ENCODE measurements at places on chromosomes 12 and 14.

GRCh38 chr12:123028475-123028874 is 48.0 kb downstream of the ARL6IP4 start:
- DNase-seq, result no peak

GRCh38 chr14:58969951-58970751 is 218.3 kb upstream of the DAAM1 start:
- no peak for DNase-seq

- no peak for DNase-seq
Measured at GRCh38 chr12:103645202-103645601, 58.1 kb downstream of the STAB2 start.

GRCh38 chr12:111467092-111467856 is 61.6 kb downstream of the SH2B3 start:
- no peak for DNase-seq

- DNase-seq, result no peak
Measured at GRCh38 chr14:75175677-75176141, 703 bp downstream of the TMED10 start.

DNA sequence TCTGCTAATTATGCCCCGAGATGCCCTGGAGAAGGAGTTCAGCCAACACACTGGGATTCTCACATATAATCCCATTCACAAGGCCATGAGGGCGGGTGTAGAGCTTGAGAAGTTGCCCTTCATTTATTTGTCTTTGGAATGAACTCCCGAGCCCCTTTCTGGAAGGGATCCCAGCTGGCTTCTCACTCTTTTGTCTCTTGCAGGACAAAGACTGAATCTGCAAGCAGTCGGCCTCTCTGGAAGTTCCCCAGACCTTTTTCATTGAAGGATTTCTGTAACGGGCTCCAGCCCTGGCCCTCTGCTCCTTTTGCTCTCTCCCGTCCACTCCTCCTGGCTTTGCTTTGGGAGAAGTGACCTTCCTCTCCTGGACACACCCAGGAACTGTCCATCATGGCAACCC is 163.3 kb upstream of the SFSWAP start:
- no peak for DNase-seq

- no peak for DNase-seq
Measured at GRCh38 chr12:120855823-120856588, 48.2 kb downstream of the SPPL3 start.

DNA sequence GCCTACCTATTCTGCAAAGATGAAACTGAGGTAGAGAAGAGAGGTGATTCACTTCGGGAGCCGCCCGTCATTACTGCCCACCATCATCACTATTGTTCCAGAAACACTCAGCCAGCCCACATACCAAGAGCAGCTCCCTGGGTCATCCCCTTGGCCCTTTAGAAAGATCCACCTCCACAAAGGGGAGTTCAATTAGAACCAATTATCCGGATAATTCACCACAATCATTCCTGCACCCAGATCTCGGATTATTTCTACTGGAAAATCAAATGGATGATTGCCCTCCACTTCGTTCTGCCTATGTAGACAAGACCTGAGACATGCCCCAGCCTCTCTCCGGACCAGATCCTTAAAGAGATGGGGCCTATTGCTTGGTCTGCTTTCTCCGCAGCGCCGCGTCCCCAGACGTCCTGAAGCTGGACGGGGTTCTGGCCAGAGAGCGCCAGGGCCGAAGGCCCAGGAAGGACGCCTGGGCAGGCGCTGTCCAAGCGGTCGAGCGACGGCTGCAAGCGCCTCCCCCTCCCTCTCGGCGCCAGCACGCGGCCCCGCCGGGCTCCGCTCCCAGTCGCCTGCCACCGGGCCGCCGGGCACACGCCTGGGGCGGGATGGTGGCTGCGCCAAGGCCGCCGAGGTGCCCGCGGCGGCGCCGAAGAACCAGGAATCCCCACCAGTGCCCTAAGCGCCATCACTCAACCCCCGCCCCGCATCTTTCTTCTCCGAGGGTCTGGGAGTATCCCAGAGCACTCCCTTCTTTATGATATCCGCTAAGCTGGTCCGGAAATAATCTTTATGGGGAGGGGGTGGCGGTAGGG is 1.3 kb upstream of the ASCL1 start:
- DNase-seq, result peak; percentile 46

DNA sequence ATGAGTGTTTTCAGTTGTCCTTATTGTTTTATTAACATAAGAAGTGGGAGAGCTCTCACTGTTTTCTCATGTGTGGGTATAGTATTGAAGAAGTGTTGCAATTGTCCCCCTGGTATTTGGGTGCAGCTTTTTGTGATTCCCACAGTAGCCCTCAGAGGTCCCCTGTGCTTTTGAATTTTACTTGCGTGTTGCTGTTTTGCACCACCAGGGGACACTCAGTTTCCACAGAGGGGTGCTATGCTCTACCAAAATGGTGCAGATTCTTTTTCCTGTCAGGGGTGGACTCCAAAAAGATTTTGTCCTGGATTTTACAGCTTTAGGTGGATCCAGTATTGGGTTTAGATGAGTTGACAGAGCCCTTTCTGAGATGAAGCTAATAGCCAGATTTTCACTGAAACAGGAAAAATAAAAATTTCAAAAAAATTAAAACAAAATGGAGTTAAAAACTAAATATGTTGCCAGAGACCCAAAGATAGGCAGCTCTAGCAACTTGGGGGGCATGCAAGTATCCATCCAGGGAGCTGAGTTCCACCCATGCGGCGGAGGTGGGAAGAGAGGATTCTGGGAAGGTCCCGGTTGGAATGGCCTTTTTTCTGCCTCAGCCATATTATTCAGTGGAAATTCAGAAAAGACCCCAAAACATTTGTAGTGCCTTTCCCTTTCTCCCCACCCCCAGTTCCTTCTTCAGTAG is 50.2 kb downstream of the TTLL5 start:
- DNase-seq, result no peak

GRCh38 chr14:27890259-27890658 is 876.3 kb upstream of the FOXG1 start:
- no peak for DNase-seq

DNA sequence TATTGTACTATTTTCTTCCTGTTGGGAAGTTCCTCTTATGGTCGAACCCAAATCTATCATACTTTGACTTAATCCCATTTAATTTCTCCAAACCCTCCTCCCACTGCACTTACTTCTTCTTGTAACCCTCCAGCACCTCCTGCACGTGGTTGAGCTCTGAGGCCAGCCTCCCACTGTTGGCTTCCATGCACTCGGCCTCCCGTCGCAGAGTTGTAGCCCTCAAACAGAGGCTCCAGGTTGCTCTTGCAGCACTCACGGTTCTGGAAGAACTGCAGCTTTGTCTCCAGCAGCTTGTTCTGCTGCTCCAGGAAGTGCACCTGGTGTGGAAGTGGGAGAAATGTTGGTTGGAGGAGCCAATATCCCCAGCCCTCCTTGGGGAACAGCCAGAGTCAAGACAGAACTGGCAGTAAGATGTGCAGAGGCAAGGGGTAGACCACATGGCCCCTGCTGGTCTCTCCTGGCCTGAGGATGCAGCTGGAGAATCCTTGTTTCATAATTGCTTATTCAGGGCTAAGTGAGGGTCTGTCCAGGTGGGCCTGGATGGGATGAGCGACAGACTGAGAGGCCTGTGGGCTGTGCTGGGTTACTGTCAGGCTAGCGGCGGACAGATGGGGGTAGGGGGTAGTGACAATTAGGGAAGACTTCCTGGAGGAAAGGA is 18.4 kb upstream of the KRT86 start:
- no peak for DNase-seq

GRCh38 chr14:72920008-72920407 is 6.3 kb upstream of the DCAF4 start:
- no peak for DNase-seq

- DNase-seq, result no peak
Measured at GRCh38 chr14:105467249-105467941, 7.2 kb upstream of the CRIP2 start.
